Small intestine (tissue), 16 donors: ENCODE measurements at places on chromosomes 16 and 17. TPM values are rescaled to one million over a fixed set of nuclear protein-coding genes. Genes with fewer than 3 reads are reported as not detected.

Gene NPIPB8
- not detected for polyA plus RNA-seq

Gene SLC12A3
- polyA plus RNA-seq = not detected

Gene NKD1
- polyA plus RNA-seq = 2.3 TPM

Gene SOX9
- polyA plus RNA-seq = 21.2 TPM

Gene VAT1L
- polyA plus RNA-seq = 3.5 TPM

Gene KRTAP3-1
- not detected for polyA plus RNA-seq

Gene KRT27
- polyA plus RNA-seq = not detected

Gene CA7
- polyA plus RNA-seq = 89.7 TPM

Gene TEDC2
- polyA plus RNA-seq = 4.9 TPM

Gene MYH11
- polyA plus RNA-seq = 89.6 TPM

Gene SOX8
- 2.1 TPM for polyA plus RNA-seq

GRCh38 chr17:33085256-33085655 lies 93.6 kb downstream of the SPACA3 start:
- H3K4me3 ChIP-seq = no peak overlapping the region
- no peaks in the 10 kb centered on the region for H3K27me3 ChIP-seq
- no peaks in the 10 kb centered on the region for H3K36me3 ChIP-seq
- H3K27ac ChIP-seq = no peak overlapping the region
- DNase-seq = no peak

GRCh38 chr17:13594310-13594709 lies 7.4 kb downstream of the HS3ST3A1 start:
- no peak overlapping the region for H3K4me3 ChIP-seq
- no peak for DNase-seq
- no peaks in the 10 kb centered on the region for H3K36me3 ChIP-seq
- no peaks in the 10 kb centered on the region for H3K27me3 ChIP-seq

- H3K27ac ChIP-seq = no peak overlapping the region
- H3K36me3 ChIP-seq = peaks cover 2% of the 10 kb centered on the region
- DNase-seq = no peak
- no peaks in the 10 kb centered on the region for H3K4me1 ChIP-seq
- H3K4me3 ChIP-seq = no peak overlapping the region
- H3K27me3 ChIP-seq = no peaks in the 10 kb centered on the region
Observed at GRCh38 chr16:17252701-17253100, 218.1 kb downstream of the XYLT1 start.

DNA sequence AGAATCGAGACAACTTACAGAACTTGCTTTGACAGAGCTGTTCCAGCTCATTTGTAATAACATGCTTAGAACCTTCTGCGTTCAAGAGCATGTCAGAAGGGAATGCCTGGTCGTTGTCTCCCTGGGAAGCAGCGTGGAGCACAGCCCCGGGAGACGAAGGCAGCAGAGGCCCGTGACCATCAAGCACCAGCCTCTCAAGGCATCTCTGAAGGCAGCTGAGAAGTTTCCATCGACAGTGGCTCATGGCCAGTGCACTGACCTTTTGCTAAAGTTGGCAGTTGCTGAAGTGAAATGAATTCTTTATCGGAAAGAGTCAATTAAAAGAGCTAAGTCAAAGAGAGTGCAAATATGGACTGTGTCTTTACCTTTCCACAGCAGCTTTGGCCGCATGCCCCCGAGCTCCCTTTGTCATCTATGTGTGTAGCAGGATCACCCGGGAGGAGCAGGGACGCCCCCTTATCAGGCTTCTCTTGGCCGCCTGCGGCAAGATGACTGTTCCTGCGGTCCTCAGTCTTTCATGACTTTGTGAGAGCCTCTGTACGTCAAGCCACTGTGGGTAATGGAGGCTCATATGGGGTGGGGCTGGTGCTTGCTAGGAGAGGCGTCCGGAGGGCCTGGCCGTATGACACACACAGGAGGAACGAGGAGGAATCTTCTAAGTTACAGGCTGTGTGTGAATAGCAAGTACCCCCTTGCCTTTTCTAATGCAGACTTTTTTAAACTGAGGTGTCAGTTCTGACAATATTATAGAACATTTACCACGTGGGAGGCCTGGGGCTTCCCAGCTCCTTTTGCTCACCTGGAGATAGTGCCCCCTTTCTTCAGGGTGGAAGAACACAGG lies 54.2 kb downstream of the LDHD start:
- H3K27ac ChIP-seq = no peak overlapping the region
- no peaks in the 10 kb centered on the region for H3K36me3 ChIP-seq
- no peaks in the 10 kb centered on the region for H3K27me3 ChIP-seq
- peaks cover 16% of the 10 kb centered on the region for H3K4me1 ChIP-seq

DNA sequence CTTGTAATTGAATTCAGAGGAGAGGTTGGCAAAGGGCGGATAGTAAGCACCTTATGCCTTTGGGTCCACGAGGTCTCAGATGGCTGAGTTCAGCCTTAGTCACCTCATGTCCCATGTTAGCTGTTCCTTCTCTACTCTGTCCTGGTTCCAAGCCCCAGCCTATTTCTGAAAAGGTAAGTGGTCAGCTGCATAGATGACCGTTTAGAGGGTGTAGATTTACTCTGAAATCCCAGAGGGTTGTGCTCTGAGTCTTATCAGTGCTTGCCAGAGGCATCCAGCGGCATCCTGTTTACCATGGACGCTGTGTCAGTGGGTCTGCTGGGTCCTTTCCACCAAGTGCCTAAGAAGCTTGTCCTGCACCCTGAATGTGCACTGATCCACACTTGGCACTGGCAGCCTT lies 1.9 kb downstream of the ZNF778 start:
- H3K27me3 ChIP-seq = no peaks in the 10 kb centered on the region
- H3K36me3 ChIP-seq = peaks cover 7% of the 10 kb centered on the region

DNA sequence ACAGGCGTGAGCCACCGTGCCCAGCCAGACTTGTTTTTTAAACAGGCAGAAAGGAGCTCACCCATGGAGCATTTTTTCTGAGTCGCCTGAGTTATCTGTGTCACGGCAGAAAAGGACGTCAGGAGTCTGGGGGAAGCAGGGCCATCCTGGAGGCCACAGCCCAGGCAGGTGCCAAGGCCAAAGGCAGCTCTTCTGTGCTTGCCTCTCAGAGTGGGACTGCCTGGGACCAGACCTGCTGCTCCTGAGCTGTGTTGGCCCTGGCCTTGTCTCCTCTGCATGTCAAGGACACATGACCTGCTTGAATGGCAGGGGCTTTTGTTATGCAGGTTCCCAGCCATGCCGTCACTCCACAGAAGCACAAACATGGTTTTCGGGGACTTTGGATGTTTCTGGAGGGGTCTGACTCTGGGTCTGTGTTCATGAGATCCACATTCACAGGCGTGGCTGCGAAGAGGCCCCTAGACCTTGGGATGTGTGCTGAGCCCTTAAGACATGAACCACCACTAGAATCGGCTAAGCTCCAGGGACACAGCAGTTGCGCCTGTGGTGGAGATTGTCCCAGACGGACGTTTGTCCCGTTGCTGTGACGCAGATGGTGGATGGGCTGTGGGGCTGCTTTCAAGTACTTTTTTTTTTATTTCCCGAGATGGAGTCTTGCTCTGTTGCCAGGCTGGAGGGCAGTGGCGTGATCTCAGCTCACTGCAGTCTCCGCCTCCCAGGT lies 33.8 kb downstream of the FOXK2 start:
- no peak overlapping the region for H3K27ac ChIP-seq
- no peaks in the 10 kb centered on the region for H3K36me3 ChIP-seq

GRCh38 chr17:72775919-72776318 lies 316.6 kb downstream of the SLC39A11 start:
- no peaks in the 10 kb centered on the region for H3K4me1 ChIP-seq
- DNase-seq = no peak
- H3K27ac ChIP-seq = no peak overlapping the region
- H3K36me3 ChIP-seq = no peaks in the 10 kb centered on the region
- H3K4me3 ChIP-seq = no peak overlapping the region

- no peaks in the 10 kb centered on the region for H3K27me3 ChIP-seq
- no peaks in the 10 kb centered on the region for H3K36me3 ChIP-seq
- no peak overlapping the region for H3K4me3 ChIP-seq
Observed at GRCh38 chr17:28958820-28959455, 7.6 kb upstream of the PHF12 start.

DNA sequence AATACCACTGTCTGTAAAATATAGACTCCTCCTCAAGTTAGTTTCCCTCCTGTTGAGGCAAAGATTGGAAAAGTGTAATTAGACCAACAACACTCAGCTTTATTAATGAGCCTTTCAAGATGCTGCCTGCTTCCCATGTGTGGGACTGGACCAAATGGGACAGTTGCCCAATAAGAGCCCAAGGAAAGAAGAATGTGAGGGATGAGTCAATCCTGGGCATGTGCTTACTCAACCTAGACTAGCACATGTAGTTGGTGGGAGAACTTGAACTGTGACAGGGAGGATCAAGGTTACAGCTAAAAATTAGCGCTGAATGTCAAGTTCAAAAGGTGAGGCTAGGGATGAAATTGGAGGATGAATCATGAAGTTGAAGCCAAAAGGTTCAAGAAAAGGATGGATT lies 435.5 kb downstream of the CA10 start:
- H3K4me1 ChIP-seq = no peaks in the 10 kb centered on the region
- DNase-seq = no peak
- no peak overlapping the region for H3K27ac ChIP-seq
- H3K36me3 ChIP-seq = no peaks in the 10 kb centered on the region

DNA sequence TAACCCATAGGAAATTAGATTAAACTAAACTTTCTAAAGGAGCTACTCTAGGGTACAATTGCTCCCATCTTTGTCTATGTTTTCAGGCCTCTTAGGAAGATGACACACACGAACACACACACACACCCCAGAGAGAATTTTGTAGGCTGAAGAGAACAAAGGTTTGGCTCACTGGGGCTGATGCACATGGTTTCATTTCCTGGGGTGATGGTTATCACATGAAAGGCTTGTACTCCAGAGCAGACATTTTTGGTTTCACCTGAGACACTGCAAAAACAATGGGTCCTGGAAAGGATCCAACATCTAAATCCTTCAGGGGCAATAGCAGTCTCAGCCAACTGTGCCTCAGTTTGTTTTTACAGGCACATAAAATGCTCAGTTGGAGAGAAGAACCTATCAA lies 62.8 kb downstream of the GRB7 start:
- no peak overlapping the region for H3K4me3 ChIP-seq
- no peaks in the 10 kb centered on the region for H3K27me3 ChIP-seq
- H3K36me3 ChIP-seq = no peaks in the 10 kb centered on the region
- peak overlapping the region; percentile 32 for H3K27ac ChIP-seq
- peak; percentile 43 for DNase-seq
- H3K4me1 ChIP-seq = no peaks in the 10 kb centered on the region

GRCh38 chr17:34205401-34205800 lies 49.7 kb upstream of the CCL2 start:
- no peak overlapping the region for H3K4me3 ChIP-seq
- no peaks in the 10 kb centered on the region for H3K27me3 ChIP-seq
- H3K4me1 ChIP-seq = no peaks in the 10 kb centered on the region
- no peak overlapping the region for H3K27ac ChIP-seq
- no peaks in the 10 kb centered on the region for H3K36me3 ChIP-seq

DNA sequence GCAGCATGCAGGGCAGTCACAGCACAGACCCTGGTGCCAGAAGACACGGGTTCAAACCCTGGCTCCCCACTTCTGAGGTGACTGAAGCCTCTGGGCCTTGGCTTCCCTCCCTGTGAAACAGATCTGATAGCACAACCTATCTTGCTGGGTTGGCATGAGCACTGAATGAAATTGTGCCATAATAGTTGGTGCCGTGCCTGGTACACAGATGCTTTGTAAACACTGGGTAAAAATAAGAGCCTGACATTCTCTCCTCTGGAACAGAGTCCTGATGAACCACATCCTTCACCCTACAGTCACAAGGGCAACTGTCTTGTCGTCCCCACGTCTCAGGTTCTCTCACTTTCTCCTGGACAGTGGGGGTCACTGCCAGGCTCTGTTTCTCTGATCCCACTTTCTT lies 35.7 kb downstream of the NOS2 start:
- no peak overlapping the region for H3K4me3 ChIP-seq
- H3K4me1 ChIP-seq = no peaks in the 10 kb centered on the region
- no peak overlapping the region for H3K27ac ChIP-seq
- H3K36me3 ChIP-seq = no peaks in the 10 kb centered on the region
- no peak for DNase-seq
- no peaks in the 10 kb centered on the region for H3K27me3 ChIP-seq

- peaks cover 6% of the 10 kb centered on the region for H3K4me1 ChIP-seq
- DNase-seq = no peak
- H3K4me3 ChIP-seq = no peak overlapping the region
- no peak overlapping the region for H3K27ac ChIP-seq
Observed at GRCh38 chr16:81485824-81486539, 41.4 kb downstream of the CMIP start.

DNA sequence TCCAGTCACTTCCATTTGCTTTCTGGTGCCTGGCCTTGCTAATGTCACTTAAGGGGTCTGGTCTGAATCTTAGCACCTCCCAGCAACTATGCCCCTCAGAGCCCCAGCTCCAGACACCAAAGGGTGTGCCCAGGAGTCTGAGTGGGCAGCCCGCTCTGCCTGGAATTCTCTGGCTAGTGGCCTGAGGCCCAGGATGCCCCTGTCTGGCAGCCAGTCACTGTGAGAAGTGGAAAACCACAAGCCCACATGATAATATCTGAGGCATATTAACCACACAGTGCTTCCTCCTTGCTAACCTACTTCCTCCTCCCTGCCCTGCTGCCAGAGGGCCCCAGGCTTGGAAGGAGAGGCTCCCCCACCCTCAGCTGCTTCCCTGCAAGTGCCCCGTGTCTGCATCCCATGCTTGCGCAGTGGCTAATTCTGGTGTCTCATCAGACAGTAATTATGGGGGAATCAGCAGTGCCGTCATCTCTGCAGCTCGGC lies 14.0 kb downstream of the SRCIN1 start:
- H3K27me3 ChIP-seq = no peaks in the 10 kb centered on the region
- no peaks in the 10 kb centered on the region for H3K4me1 ChIP-seq
- H3K36me3 ChIP-seq = no peaks in the 10 kb centered on the region
- H3K4me3 ChIP-seq = no peak overlapping the region
- DNase-seq = no peak
- H3K27ac ChIP-seq = no peak overlapping the region

DNA sequence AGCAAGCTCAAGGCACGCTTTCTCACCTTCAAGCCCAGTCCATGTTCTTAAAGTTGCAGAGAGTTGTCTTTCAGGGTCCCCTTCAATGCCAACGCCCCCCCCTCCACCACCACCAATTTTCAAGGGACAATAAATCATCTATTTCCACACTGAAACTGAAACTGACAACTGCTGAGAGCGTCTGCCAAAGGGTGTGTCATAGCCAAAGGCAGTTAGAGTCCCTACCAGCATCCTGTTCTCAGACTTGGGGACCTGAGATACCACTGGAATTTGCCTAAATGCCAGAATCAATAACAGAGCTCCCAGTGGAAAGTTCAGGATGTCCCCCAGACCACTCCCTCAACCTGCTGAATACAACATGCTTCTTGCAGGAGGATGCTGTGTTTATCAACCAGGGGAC lies 133.2 kb upstream of the SOX9 start:
- no peaks in the 10 kb centered on the region for H3K36me3 ChIP-seq
- no peaks in the 10 kb centered on the region for H3K4me1 ChIP-seq
- H3K27ac ChIP-seq = no peak overlapping the region
- no peaks in the 10 kb centered on the region for H3K27me3 ChIP-seq
- no peak overlapping the region for H3K4me3 ChIP-seq
- no peak for DNase-seq

GRCh38 chr17:59167571-59168001 lies 12.0 kb downstream of the PRR11 start:
- H3K36me3 ChIP-seq = peaks cover 3% of the 10 kb centered on the region
- H3K27ac ChIP-seq = no peak overlapping the region
- no peak overlapping the region for H3K4me3 ChIP-seq
- no peak for DNase-seq

- H3K36me3 ChIP-seq = no peaks in the 10 kb centered on the region
- no peak overlapping the region for H3K4me3 ChIP-seq
- no peak for DNase-seq
- H3K27ac ChIP-seq = peak overlapping the region; percentile 88
- H3K4me1 ChIP-seq = peaks cover 10% of the 10 kb centered on the region
Observed at GRCh38 chr17:34252095-34252443, 3.0 kb upstream of the CCL2 start.
